T-helper 1 cell treated with Interleukin-12 subunit alpha and Interleukin-12 subunit beta and Interleukin-4 antibody, amounts not matched to agents 30 ng/mL and 1 ng/mL, for 36 hours (primary cell): ENCODE measurements at places on chromosomes 6 and 20. TPM values are rescaled to one million over a fixed set of nuclear protein-coding genes. Genes with fewer than 3 reads are reported as not detected.

Gene ZFP57
- total RNA-seq, result 2.6 and 3.1 TPM in 2 replicates

Gene C6orf141
- not detected in 2 replicates for total RNA-seq

Gene DLK2
- total RNA-seq, result 0.39 TPM in 2 replicates

Gene RIPOR3
- not detected in 2 replicates for total RNA-seq

Gene GCNT2
- 5.8 and 6.4 TPM in 2 replicates for total RNA-seq

Gene ASF1A
- total RNA-seq, result 41.4 and 47.1 TPM in 2 replicates

Gene EPPIN
- total RNA-seq, result not detected in 2 replicates

Gene GUCA1A
- total RNA-seq, result not detected in 2 replicates

Gene XKR7
- not detected in 2 replicates for total RNA-seq

Gene TSHZ2
- total RNA-seq, result 28.4 and 29.4 TPM in 2 replicates

Gene DSTN
- total RNA-seq, result 67.9 and 70.6 TPM in 2 replicates

Gene GPR6
- not detected in 2 replicates for total RNA-seq

Gene ADGRB3
- total RNA-seq, result not detected in 2 replicates

Gene NRSN1
- total RNA-seq, result not detected in 2 replicates

Gene TMEM74B
- total RNA-seq, result 0.25 TPM in 1 of 2 replicates, not detected in the other

Gene KCNQ5
- 3.4 and 4.1 TPM in 2 replicates for total RNA-seq

Gene CPNE5
- total RNA-seq, result 2.7 and 3.2 TPM in 2 replicates

Gene ADGRF1
- total RNA-seq, result not detected in 2 replicates

Gene KCNB1
- total RNA-seq, result 0.12 and 0.22 TPM in 2 replicates

Gene ZSCAN16
- 6.3 and 6.6 TPM in 2 replicates for total RNA-seq

Gene NKAIN4
- not detected in 2 replicates for total RNA-seq

Gene CASS4
- 10.2 and 11.5 TPM in 2 replicates for total RNA-seq

Gene LY6G5C
- total RNA-seq, result 6.3 TPM in 2 replicates

Gene SLC17A1
- total RNA-seq, result 0.15 TPM in 1 of 2 replicates, not detected in the other

Gene ANKEF1
- total RNA-seq, result 2.6 and 2.9 TPM in 2 replicates

Gene SAMD5
- not detected in 2 replicates for total RNA-seq

Gene SCUBE3
- total RNA-seq, result not detected in 2 replicates

Gene PTCRA
- total RNA-seq, result not detected in 2 replicates

Gene CBLN4
- total RNA-seq, result not detected in 2 replicates

Gene TBXT
- total RNA-seq, result not detected in 2 replicates

Gene CRIP3
- 0.27 TPM in 1 of 2 replicates, not detected in the other for total RNA-seq

Gene FKBP1C
- total RNA-seq, result 1.9 and 2.0 TPM in 2 replicates

Gene BCAS4
- 7.2 and 7.6 TPM in 2 replicates for total RNA-seq

Gene GMPR
- 0.49 and 0.63 TPM in 2 replicates for total RNA-seq

Gene SEMG1
- total RNA-seq, result not detected in 2 replicates

Gene TMEM217
- total RNA-seq, result 8.0 TPM in 2 replicates

Gene APOM
- total RNA-seq, result 1.9 and 2.0 TPM in 2 replicates

Gene SERPINB6
- 16.3 and 17.5 TPM in 2 replicates for total RNA-seq

Gene CST3
- total RNA-seq, result 0.59 and 0.83 TPM in 2 replicates

Gene RIMS4
- not detected in 2 replicates for total RNA-seq

Gene TBP
- 23.7 and 25.7 TPM in 2 replicates for total RNA-seq

Gene LTB
- total RNA-seq, result 2,430 and 2,468 TPM in 2 replicates

Gene LPA
- total RNA-seq, result 0.02 TPM in 1 of 2 replicates, not detected in the other

Gene IMPG1
- total RNA-seq, result not detected in 2 replicates
